ENCODE measurements at places on chromosomes 12 and 14. TPM values are rescaled to one million over a fixed set of nuclear protein-coding genes. Genes with fewer than 3 reads are reported as not detected.

DNA sequence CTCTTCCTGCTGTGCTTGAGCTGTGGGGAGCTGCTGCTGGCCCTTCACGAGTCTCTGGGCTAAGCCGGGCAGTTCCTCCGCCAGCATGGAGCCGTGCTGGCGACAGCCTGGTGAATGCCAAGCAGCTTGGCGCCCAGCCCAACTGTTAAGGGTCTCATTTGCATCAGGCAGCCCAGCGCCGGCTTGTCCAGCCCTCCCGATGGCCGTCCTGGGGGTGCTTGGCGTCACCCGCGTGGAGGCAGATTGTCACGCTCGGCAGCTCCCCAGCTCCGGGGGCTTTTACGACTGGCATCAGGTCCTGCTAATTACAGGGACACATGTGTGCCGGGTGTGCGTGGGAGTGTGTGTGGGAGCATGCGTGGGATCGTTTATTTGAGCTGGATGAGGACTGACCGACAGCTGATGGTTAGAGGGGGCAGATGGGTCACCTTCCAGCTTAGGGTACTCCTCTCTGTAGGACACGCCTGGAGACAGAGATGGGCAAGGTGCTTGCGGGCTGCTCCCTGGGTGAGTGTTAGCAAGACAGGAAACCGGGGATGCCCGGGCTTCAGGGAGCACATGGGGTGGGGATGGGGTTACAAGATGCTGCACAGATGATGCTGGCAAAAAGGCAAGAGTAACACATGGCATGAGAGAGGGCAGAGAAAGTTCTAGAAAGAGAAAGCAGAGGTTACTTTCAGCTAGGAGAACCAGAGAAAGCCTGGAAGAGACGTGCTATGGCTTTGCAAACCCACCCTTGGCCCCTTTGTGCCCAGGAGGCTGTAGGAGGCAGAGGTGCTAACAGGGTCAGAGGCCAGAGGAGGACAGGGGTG, 64.1 kb downstream of the KIF26A start:
- DNase-seq = no peak

DNA sequence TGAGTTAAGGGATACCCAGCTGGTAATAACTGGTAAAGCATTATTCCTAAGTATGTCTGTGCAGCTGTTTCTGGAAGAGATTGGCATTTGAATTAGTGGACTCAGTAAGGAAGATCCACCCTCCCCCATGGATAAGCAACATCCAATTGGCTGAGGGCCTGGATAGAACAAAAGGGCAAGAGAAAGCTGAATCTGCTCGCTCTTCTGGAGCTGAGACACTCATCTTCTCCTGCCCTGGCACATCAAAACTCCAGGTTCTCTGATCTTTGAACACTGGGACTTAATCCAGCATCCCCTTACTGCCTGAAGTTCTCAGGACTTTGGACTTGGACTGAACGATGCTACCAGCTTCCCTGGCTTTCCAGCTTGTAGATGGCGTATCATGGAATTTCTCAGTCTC, 63.1 kb upstream of the CNOT2 start:
- no peak for DNase-seq

DNA sequence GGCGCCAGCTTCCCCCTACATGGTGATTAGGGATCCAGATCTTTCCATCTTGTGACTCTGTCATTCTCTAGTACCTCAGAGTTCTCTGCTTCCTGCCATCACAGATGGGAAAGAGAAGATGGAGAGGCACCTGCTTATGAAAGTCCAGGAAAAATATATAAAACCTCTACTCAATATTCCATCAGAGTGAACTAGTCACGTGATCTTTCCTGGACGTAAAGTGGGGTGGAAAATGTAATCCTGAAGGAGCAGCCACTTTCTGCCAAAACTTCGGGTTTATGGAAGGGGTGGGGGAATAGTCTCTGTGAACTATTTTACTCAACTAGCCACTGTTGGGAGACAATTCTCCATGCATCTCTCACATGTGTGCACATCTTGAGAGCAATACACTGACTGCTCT, 47.7 kb downstream of the STAB2 start:
- DNase-seq = no peak

DNA sequence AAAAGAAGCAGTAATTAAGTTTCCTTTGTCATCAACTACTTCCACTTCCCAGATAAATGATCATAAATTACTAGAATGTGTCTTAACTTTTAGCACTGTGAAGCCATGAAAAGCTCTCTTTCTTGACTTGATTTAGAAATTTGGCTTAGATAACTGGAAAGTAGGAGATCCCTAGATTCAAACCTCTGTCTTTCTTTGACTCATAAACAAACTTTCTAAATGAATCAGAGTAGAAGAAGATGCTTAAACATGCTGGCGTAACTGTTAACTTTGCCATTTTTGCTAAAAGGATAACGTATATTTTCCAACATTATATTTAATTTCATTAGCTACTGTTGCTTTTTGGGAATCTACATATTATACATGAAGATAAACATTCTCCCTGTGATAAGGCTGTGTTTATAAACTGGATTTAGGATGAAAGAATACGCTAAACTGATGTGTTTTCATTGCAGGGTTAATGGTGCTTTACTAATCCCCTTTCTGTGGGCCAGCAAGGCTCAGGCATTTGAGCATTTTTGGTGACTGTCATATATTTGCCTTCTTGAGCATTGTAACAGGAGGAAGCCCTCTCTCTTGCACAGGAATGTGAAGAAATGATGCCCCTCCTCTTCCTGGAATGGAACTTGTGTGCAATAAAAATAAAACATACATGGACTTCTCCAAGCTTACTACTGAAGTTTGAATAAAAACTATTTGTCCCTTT, 301.4 kb downstream of the BMP4 start:
- DNase-seq = no peak

The KRT7 gene
- total RNA-seq = 1.2 TPM

- no peak for DNase-seq
Measured at GRCh38 chr14:77043177-77043983, 14.9 kb upstream of the IRF2BPL start.

The SLC6A15 gene
- not detected for total RNA-seq

GRCh38 chr12:52121824-52122539, 42.5 kb downstream of the SMIM41 start:
- DNase-seq = peak; percentile 78

The SYNE2 gene
- 61.4 TPM for total RNA-seq

The MARCHF9 gene
- 13.1 TPM for total RNA-seq

- no peak for DNase-seq
Measured at GRCh38 chr12:118706437-118706836, 274.9 kb upstream of the SRRM4 start.

- no peak for DNase-seq
Measured at GRCh38 chr14:62322216-62322615, 560.0 kb downstream of the SNAPC1 start.

All from cardiac septum (tissue), 1 donor.